Ovary (tissue), 10 donors: ENCODE measurements at places on chromosomes 6 and 20. TPM values are rescaled to one million over a fixed set of nuclear protein-coding genes. Genes with fewer than 3 reads are reported as not detected.

GRCh38 chr20:63321148-63321831 is 28.3 kb downstream of the COL20A1 start:
- DNase-seq = peak; percentile 81
- H3K4me1 ChIP-seq = no peaks in the 10 kb centered on the region
- H3K27ac ChIP-seq = peak overlapping the region; percentile 2
- no peaks in the 10 kb centered on the region for H3K36me3 ChIP-seq
- H3K27me3 ChIP-seq = no peaks in the 10 kb centered on the region
- H3K4me3 ChIP-seq = no peak overlapping the region

- no peak overlapping the region for H3K27ac ChIP-seq
- H3K4me3 ChIP-seq = no peak overlapping the region
- H3K4me1 ChIP-seq = no peaks in the 10 kb centered on the region
- no peaks in the 10 kb centered on the region for H3K36me3 ChIP-seq
- H3K27me3 ChIP-seq = no peaks in the 10 kb centered on the region
These were observed 23.6 kb downstream of the CYP39A1 start for GRCh38 chr6:46628976-46629375.

- no peak overlapping the region for H3K27ac ChIP-seq
- DNase-seq = no peak
- peaks cover 5% of the 10 kb centered on the region for H3K4me1 ChIP-seq
- no peaks in the 10 kb centered on the region for H3K36me3 ChIP-seq
- no peaks in the 10 kb centered on the region for H3K27me3 ChIP-seq
These were observed 2.0 kb upstream of the TRMT11 start for GRCh38 chr6:125984311-125984710.

- no peak for DNase-seq
- H3K4me3 ChIP-seq = no peak overlapping the region
- no peaks in the 10 kb centered on the region for H3K27me3 ChIP-seq
- H3K36me3 ChIP-seq = no peaks in the 10 kb centered on the region
- no peaks in the 10 kb centered on the region for H3K4me1 ChIP-seq
These were observed 82.5 kb downstream of the PRL start for GRCh38 chr6:22214314-22214713.

DNA sequence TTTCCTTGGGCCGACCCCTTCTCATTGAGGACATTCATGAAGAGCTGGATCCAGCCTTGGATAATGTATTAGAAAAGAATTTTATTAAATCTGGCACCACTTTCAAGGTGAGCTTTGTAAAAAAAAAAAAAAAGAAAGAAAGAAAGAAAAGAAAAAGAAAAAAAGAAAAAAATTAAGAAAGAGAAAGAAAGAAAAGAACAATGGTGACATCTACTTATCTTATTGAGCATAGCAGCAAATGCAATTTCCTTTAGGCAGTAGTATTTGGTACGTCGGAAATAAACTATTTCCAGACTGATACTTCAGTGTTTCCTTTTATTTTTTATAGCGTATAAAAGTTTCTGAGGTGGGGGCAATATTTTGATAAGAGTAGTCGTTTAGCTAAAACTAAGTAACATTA is 119.0 kb upstream of the GLP1R start:
- no peaks in the 10 kb centered on the region for H3K36me3 ChIP-seq
- H3K27ac ChIP-seq = no peak overlapping the region
- H3K27me3 ChIP-seq = no peaks in the 10 kb centered on the region
- DNase-seq = no peak
- no peaks in the 10 kb centered on the region for H3K4me1 ChIP-seq

The FAM110A gene
- 2.3 TPM for total RNA-seq

The SLC17A3 gene
- 0.93 TPM for total RNA-seq

The ZFP57 gene
- not detected for total RNA-seq

DNA sequence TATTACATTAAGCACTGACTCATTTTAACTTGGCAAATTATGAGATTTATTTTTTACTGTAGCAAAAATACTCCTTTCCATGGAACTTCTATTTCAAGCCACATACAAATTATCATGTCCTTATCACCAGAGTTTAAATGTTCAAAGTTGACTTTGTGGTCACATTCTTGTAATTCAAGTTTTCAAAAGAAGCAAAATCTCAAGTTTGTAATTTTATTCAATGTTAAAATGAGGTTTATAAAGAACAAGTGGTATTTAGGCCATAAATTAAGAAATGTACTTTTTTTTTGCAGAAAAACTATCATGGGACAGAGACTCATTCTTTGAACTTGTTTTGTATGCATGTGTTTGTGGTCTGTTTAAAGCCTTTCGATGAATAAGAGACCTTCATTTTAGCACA is 811.5 kb downstream of the TENT5A start:
- no peak for DNase-seq
- H3K36me3 ChIP-seq = no peaks in the 10 kb centered on the region
- no peak overlapping the region for H3K4me3 ChIP-seq
- H3K27ac ChIP-seq = no peak overlapping the region
- no peaks in the 10 kb centered on the region for H3K27me3 ChIP-seq
- H3K4me1 ChIP-seq = no peaks in the 10 kb centered on the region

DNA sequence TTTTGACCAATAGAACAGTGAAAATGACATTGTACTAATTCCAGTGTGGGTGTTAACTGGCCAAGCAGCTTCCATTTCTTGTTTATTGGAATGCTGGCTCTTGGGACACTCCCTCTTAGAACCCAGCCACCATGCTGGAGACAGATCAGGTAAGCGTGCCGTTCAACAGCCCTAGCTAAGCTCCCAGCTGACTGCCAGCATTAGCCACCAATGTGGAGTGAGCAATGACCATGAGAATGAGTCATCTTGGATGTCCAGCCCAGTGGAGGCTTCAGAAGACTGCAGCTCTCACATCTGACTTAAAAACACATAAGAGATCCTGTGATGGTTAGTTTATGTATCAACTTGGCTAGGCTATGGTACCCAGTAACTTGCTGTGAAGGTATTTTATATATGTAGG is 3.0 kb upstream of the LINC00237 start:
- H3K4me1 ChIP-seq = no peaks in the 10 kb centered on the region
- H3K36me3 ChIP-seq = no peaks in the 10 kb centered on the region
- no peak overlapping the region for H3K27ac ChIP-seq
- no peak overlapping the region for H3K4me3 ChIP-seq
- no peaks in the 10 kb centered on the region for H3K27me3 ChIP-seq

- H3K27me3 ChIP-seq = peaks cover 2% of the 10 kb centered on the region
- H3K27ac ChIP-seq = no peak overlapping the region
- no peaks in the 10 kb centered on the region for H3K36me3 ChIP-seq
These were observed 731 bp downstream of the TUBB2B start for GRCh38 chr6:3226481-3227362.

The EDEM2 gene
- 14.4 TPM for total RNA-seq

The ZNF184 gene
- 11.5 TPM for total RNA-seq

The NAPB gene
- 17.9 TPM for total RNA-seq

DNA sequence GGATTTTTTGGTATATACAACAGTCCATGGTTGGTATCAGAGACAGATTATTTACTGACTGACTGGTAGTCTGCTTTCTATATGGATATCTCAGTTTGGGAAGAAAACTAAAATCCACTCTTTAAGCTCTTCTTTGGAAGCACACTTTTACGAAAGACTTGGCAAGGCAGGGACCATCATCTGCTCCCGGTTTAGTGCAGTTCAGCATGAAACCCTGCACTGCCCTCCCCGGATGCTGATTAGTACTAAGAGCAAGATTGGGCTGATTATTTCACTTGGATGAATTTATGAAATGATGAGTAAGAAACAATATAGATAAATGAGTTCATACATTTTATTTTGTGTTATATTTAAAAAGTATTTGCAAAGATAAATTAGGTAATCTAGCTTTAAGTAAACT is 56.3 kb downstream of the RGS17 start:
- H3K27me3 ChIP-seq = no peaks in the 10 kb centered on the region
- H3K27ac ChIP-seq = no peak overlapping the region
- DNase-seq = no peak
- no peaks in the 10 kb centered on the region for H3K36me3 ChIP-seq
- H3K4me1 ChIP-seq = no peaks in the 10 kb centered on the region

The CLDN20 gene
- total RNA-seq = not detected

DNA sequence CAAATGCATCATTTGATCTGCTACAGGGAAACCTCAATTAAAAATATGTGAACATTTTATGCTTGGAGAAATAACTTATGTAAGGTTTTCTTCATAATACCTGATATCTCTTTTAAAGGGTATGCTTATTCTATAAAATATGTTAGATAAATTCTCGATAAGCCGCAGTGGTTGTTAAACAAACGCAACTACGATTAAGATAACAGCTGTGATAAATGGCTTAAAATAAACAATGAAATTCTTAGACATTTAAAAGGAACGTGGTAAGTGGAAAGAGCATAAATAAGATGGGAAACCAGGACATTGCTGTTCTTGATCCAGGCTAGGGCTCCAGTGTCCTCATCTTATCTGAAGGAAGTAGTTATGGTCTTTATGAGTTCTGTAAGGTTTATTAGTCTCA is 415.9 kb downstream of the CD83 start:
- no peak overlapping the region for H3K4me3 ChIP-seq
- H3K27ac ChIP-seq = no peak overlapping the region
- H3K27me3 ChIP-seq = no peaks in the 10 kb centered on the region
- H3K36me3 ChIP-seq = no peaks in the 10 kb centered on the region
- H3K4me1 ChIP-seq = no peaks in the 10 kb centered on the region
- no peak for DNase-seq

The TP53TG5 gene
- total RNA-seq = 0.89 TPM

- H3K27ac ChIP-seq = no peak overlapping the region
- H3K4me3 ChIP-seq = no peak overlapping the region
- H3K4me1 ChIP-seq = peaks cover 9% of the 10 kb centered on the region
- H3K27me3 ChIP-seq = no peaks in the 10 kb centered on the region
These were observed 232.0 kb downstream of the ANKRD60 start for GRCh38 chr20:57996465-57996864.

- no peaks in the 10 kb centered on the region for H3K36me3 ChIP-seq
- no peak overlapping the region for H3K27ac ChIP-seq
- H3K27me3 ChIP-seq = no peaks in the 10 kb centered on the region
- no peak for DNase-seq
- no peak overlapping the region for H3K4me3 ChIP-seq
These were observed 986.2 kb upstream of the CITED2 start for GRCh38 chr6:140360651-140361050.

GRCh38 chr6:138336221-138336620 is 41.5 kb upstream of the SMIM28 start:
- no peaks in the 10 kb centered on the region for H3K36me3 ChIP-seq
- no peaks in the 10 kb centered on the region for H3K27me3 ChIP-seq
- no peaks in the 10 kb centered on the region for H3K4me1 ChIP-seq

DNA sequence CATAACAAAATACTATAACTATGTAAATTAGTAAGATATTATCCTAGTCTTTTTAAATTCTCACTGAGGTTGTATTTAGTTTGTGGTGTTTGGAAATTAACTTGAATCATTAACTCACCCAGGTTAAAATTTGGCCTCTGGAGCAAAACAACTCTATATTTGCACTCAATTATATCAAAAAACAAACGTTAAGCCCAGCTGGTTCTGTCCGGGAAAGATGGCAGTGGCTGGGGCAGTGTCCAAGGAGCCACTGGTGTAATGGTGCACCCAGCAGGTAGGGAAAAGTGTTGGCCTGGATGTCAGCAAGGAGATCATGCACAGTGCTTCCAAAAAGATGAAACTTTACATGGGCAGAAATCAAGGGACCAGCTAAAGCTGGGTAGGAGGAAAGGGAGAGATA is 285.3 kb upstream of the CITED2 start:
- no peak overlapping the region for H3K27ac ChIP-seq
- H3K4me1 ChIP-seq = no peaks in the 10 kb centered on the region
- no peak for DNase-seq
- no peak overlapping the region for H3K4me3 ChIP-seq

GRCh38 chr6:50840112-50840810 is 21.6 kb downstream of the TFAP2B start:
- DNase-seq = no peak
- no peaks in the 10 kb centered on the region for H3K4me1 ChIP-seq
- H3K4me3 ChIP-seq = no peak overlapping the region
- no peak overlapping the region for H3K27ac ChIP-seq
- no peaks in the 10 kb centered on the region for H3K27me3 ChIP-seq
- H3K36me3 ChIP-seq = no peaks in the 10 kb centered on the region

- DNase-seq = no peak
- no peaks in the 10 kb centered on the region for H3K4me1 ChIP-seq
- no peak overlapping the region for H3K4me3 ChIP-seq
- H3K36me3 ChIP-seq = no peaks in the 10 kb centered on the region
- H3K27me3 ChIP-seq = no peaks in the 10 kb centered on the region
These were observed 48.3 kb downstream of the BTBD9 start for GRCh38 chr6:38591439-38591838.

- no peaks in the 10 kb centered on the region for H3K36me3 ChIP-seq
- no peak for DNase-seq
- H3K27me3 ChIP-seq = no peaks in the 10 kb centered on the region
- no peak overlapping the region for H3K27ac ChIP-seq
- peaks cover 18% of the 10 kb centered on the region for H3K4me1 ChIP-seq
These were observed 247.0 kb downstream of the ATXN1 start for GRCh38 chr6:16514249-16514648.

DNA sequence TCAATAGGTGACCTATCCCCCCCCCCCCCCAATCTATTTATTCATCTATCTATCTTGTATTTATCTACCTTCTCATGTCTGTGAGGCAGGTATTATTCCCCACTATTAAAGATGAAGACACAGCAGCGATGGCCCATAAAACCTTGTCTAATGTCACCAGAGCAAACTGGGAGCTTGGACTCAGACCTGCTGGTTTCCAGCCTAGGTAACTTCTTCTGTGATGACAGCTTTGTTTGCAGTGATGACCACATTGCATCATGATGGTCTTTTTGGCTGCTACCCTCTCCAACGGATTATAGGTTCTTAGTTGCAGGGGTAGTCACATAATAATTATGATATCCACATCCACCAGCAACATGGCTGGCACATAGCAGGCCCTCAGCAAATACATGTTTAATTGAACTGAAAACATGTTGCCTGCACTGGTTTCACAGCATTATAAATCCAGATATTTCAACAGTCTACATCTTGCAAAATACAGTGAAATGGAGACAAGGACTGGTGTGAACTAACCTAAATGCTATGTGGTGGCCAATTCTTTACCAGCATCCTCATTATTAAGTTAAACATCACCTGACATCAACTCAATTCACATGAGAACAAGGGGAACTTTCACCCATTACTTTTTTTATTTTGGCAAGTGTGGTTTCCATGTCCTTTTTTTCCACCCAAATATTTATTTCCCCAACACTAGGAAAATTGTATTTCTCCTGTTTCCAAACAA is 712.5 kb upstream of the NRSN1 start:
- H3K27ac ChIP-seq = no peak overlapping the region
- H3K27me3 ChIP-seq = no peaks in the 10 kb centered on the region
- H3K4me3 ChIP-seq = no peak overlapping the region
- peaks cover 2% of the 10 kb centered on the region for H3K4me1 ChIP-seq
- H3K36me3 ChIP-seq = no peaks in the 10 kb centered on the region
- DNase-seq = no peak

DNA sequence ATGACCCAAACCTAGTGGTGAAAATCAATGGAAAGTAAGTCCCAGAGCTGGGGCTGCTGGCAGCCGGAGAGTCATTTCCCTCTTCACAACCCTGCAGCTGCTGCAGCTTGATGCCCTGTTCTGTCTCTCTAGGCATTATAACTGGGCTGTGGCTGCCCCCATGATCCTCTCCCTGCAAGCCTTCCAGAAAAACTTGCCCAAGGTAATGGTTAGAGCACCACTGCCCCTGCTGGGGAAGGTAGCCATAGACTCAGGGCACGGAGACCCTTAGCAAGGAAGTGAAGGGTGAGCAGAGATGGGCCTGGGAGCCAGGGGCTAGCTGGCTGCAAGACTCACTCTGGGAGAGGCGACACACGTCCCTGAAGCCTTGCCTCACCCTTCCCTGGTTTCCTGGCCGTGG is 12.0 kb downstream of the LPIN3 start:
- H3K4me1 ChIP-seq = no peaks in the 10 kb centered on the region
- no peaks in the 10 kb centered on the region for H3K36me3 ChIP-seq
- no peak overlapping the region for H3K4me3 ChIP-seq
- no peak for DNase-seq
